ENCODE measurements at places on chromosomes 11 and 22.

GRCh38 chr11:125062218-125062930, 731 bp upstream of the SLC37A2 start:
- no peak for DNase-seq

- DNase-seq, result no peak
These were observed 350.2 kb upstream of the PITPNB start for GRCh38 chr22:28269277-28269676.

DNA sequence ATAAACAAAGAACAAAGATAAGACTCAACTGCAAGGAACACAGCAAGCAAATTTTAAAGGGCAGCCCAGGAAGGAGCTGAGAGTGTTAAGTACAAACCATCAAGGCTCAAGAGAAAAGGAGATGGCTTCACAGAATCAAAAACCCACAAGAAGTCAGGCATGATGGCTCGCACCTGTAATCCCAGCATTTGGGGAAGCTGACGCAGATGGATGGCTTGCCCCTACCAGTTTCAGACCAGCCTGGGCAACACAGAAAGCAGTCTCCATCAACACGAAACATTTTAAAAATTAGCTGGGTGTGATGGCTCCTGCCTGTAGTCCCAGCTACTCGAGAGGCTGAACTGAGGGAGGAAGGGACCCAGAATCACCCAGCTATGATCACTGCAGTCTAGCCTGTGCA, 32.6 kb downstream of the MAPK1 start:
- no peak for DNase-seq

- no peak for DNase-seq
These were observed 14.5 kb downstream of the OTOG start for GRCh38 chr11:17561526-17561925.

DNA sequence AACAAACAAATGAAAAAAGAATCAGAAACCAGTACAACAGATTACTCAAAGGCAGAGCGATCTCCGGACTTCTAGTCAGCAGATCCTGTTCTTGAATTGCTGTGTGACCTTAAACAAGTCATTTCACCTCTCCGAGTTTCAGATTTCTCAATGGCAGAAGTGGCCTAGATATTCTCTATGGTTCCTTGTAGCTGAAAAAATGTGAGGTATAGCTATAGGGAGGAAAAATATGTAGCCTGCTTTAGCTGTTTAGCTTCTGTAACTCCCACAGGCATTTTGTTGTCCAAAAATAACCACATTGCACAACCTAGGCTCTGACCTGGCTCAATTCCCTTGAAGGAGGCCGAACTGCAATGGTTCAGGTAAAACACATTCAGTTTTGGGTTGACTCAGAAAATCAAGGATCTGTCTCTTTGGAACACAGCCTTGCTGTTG, 100.7 kb downstream of the DBX1 start:
- no peak for DNase-seq

- peak; percentile 36 for DNase-seq
These were observed 104.3 kb downstream of the MAML2 start for GRCh38 chr11:96238563-96239135.
